Aorta (tissue), 5 donors: ENCODE measurements at places on chromosomes 1 and 21. TPM values are rescaled to one million over a fixed set of nuclear protein-coding genes. Genes with fewer than 3 reads are reported as not detected.

DNA sequence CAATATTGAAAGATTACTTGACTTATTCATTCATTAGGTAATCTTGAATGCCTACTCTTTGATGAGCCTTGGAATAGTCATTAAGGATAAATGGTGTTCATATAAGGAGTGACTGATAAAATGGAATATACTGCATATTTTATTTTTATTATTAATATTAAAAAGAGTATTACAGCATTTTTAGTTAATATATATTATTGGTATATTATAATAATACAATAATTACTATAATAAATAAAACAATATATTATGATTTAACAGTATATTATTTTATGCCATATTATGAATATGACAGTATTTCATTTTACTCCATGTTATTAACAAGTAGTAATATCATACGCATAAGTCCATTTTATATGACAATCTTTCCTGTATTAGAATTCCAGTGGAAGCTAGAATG lies 490.8 kb upstream of the NFIA start:
- no peak overlapping the region for H3K4me3 ChIP-seq
- no peaks in the 10 kb centered on the region for H3K27me3 ChIP-seq
- H3K36me3 ChIP-seq = no peaks in the 10 kb centered on the region
- DNase-seq = no peak
- H3K4me1 ChIP-seq = peaks cover 10% of the 10 kb centered on the region

- no peak for DNase-seq
- no peak overlapping the region for H3K4me3 ChIP-seq
- peaks cover 14% of the 10 kb centered on the region for H3K4me1 ChIP-seq
- no peaks in the 10 kb centered on the region for H3K27me3 ChIP-seq
- H3K36me3 ChIP-seq = no peaks in the 10 kb centered on the region
- peak overlapping the region; percentile 57 for H3K27ac ChIP-seq
Measured at GRCh38 chr1:117231748-117232373, 21.1 kb upstream of the VTCN1 start.

DNA sequence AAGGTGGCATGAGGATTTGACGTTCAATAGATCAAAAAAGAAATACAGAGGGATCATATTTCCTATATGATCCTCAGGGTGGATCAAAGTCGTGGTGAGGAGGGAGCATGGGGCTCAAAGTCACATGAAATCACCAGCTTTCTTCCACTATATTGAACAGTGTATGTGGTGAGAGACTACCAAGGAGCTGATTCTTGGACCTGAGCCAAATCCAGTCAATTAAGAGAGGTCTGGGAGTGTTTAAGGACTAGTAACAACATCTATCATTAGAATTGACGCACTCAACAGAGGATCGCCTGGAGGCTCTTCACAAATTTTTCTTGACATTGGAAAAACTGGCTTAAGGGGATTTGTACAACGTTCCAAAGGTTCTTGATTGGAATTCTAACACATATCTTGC lies 267.7 kb upstream of the PROX1 start:
- H3K27me3 ChIP-seq = no peaks in the 10 kb centered on the region
- no peaks in the 10 kb centered on the region for H3K36me3 ChIP-seq
- no peak overlapping the region for H3K27ac ChIP-seq
- no peak for DNase-seq
- no peak overlapping the region for H3K4me3 ChIP-seq
- no peaks in the 10 kb centered on the region for H3K4me1 ChIP-seq

DNA sequence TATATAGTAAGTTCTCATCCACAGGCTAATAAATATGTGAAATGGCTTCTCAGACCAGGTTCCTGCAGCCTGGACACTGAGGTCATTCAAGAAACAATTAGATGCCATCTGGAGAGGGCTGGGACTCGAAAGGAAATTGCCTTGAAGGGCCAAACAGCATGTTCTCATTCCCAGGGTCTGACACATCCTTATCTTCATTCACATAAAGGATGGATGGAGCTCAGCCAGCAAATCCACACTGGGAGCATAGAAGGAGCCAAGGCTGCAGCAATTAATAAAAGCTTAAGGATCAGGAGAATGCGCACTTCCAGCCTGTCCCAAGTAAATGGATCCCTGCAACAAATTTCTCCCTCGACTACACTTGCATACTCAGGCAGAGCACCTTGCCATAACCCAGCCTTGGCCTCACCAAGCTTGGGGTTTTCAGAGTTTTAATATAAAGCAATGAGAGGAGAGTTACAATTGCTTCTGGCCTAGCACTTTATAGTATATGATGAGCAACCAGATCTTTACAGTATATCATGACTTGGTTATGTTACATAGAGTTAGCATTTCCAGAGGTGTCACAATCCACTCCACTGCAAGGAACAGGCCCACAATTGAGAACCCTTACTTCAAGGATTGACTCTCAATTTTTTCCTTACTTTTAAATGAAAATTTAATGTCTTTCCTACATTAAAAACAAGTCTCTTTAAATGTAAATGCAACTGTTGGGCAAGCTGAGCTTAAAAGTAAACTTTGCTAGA lies 55.9 kb downstream of the BCAR3 start:
- no peak overlapping the region for H3K27ac ChIP-seq
- H3K27me3 ChIP-seq = no peaks in the 10 kb centered on the region
- H3K4me3 ChIP-seq = no peak overlapping the region
- no peak for DNase-seq
- H3K36me3 ChIP-seq = no peaks in the 10 kb centered on the region

DNA sequence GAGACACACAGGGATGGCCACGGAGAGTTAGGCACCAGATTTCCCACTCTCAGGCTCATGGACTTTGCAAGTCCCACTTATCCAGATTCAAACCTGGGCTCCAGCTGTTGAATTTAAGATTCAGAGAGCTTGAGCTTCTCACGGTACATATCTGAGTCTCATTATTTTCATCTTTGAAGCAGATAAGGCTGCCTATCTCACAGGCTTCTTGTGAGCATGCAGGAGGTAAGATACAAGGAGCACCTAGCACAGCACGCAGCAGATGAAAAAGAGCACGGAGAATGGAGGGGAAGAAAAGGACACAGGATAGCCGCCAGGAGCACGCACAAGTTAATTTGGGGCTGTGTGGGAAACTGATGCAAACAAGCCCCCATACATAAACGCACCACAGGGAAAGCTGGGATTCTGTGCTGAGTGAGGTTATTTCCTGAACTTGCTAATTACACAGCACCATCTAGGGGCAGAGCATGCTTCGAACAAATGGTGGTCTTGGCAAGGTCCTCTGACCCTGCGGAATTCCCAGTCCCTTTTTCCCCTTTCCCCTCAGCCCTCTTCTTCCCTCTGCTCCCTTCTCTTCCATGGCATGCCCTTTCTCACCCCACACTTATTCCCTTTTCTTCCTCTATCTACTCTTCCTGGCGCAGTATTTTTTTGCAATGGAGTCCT lies 134.7 kb upstream of the VANGL1 start:
- DNase-seq = no peak
- H3K27ac ChIP-seq = no peak overlapping the region
- no peaks in the 10 kb centered on the region for H3K27me3 ChIP-seq
- no peak overlapping the region for H3K4me3 ChIP-seq
- H3K4me1 ChIP-seq = no peaks in the 10 kb centered on the region

GRCh38 chr1:228944935-228945371 lies 209.7 kb downstream of the RHOU start:
- H3K4me3 ChIP-seq = no peak overlapping the region
- H3K27me3 ChIP-seq = no peaks in the 10 kb centered on the region
- H3K27ac ChIP-seq = peak overlapping the region; percentile 11
- no peaks in the 10 kb centered on the region for H3K36me3 ChIP-seq
- DNase-seq = no peak

DNA sequence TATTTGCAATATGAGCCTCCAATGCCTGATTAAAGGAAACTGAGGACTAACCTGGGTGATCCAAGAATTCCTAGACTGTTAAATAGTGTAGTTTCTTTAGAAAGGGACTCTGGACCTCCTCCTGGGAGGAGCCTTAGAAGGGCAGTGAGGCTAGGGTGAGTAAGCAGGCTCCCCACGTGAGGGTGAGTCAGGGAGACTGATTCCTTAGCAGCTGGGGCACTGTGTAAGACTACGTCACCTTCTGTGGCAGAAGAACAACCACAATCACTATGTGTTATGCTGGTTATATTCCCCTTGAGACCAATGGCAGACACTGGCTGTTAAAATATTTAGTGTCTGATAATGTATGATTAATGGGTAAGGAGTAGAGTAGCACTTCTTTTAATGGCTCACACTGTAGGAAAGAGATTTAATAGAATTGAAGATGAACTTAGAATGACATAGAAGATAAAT lies 53.3 kb upstream of the SYT14 start:
- no peaks in the 10 kb centered on the region for H3K27me3 ChIP-seq
- DNase-seq = peak; percentile 88
- no peaks in the 10 kb centered on the region for H3K36me3 ChIP-seq
- no peak overlapping the region for H3K4me3 ChIP-seq

- no peaks in the 10 kb centered on the region for H3K36me3 ChIP-seq
- H3K4me3 ChIP-seq = no peak overlapping the region
- H3K4me1 ChIP-seq = no peaks in the 10 kb centered on the region
- H3K27ac ChIP-seq = no peak overlapping the region
- no peak for DNase-seq
- H3K27me3 ChIP-seq = no peaks in the 10 kb centered on the region
Measured at GRCh38 chr1:215128504-215128903, 46.0 kb downstream of the KCNK2 start.

DNA sequence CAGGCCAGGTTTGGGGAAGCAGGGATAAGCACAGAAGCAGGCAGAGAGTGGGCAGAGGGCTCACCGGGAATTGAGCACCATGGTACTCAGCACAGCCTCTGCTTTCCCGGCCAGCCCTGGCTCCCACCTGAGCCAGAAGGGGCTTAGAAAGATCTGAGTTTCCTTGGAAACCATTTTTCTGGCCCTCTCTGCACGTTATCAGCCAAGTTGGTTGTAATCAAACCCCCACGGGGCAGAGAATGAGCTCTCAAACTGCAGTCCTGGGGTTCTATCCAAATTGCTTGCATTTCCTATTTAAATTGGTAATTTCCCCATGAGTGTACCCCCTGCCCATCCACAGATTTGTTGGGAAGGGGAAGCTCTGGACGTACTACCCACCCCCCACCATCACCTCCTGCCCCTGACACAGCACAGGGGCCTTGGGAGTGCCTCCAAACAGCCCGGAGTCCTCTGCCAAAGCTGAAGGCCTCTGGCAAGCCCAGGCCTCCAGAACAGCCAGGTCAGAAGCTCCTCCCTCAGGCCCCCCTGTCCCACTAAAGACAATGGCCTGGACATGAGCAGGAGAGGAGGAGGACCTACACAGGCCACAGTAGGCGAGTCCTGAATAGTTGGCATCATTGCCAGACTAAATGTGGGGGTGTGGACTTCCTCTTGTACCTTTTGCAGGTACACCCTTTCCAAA lies 42.7 kb upstream of the GJB5 start:
- no peaks in the 10 kb centered on the region for H3K4me1 ChIP-seq
- no peak for DNase-seq
- H3K4me3 ChIP-seq = no peak overlapping the region
- H3K27me3 ChIP-seq = no peaks in the 10 kb centered on the region

DNA sequence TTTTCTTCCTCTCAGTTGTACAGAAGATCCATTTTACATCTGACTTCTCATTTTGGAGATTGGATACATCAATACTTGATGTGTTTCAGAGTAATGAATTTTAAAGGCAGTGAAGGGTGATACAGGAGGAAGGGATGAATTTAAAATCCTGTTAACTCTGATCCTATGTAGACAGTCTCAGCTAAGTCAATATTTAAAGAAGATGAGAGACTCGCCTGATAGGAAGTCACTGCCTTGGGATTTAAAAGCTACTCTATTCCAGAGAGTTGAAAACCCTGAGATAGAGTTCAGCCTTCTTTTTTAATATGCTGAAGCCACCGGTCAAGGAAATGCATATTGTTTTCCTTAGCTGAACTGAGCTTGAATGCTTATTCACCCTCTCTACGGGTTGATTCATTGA lies 42.7 kb downstream of the HUNK start:
- H3K4me1 ChIP-seq = no peaks in the 10 kb centered on the region
- H3K27ac ChIP-seq = no peak overlapping the region
- H3K36me3 ChIP-seq = no peaks in the 10 kb centered on the region
- no peak overlapping the region for H3K4me3 ChIP-seq

- H3K4me3 ChIP-seq = no peak overlapping the region
- H3K4me1 ChIP-seq = no peaks in the 10 kb centered on the region
- no peaks in the 10 kb centered on the region for H3K27me3 ChIP-seq
- H3K27ac ChIP-seq = no peak overlapping the region
Measured at GRCh38 chr1:23533246-23534023, 2.4 kb upstream of the E2F2 start.

GRCh38 chr1:183061194-183061593 lies 38.0 kb downstream of the LAMC1 start:
- H3K36me3 ChIP-seq = no peaks in the 10 kb centered on the region
- H3K27me3 ChIP-seq = no peaks in the 10 kb centered on the region
- H3K4me1 ChIP-seq = peaks cover 14% of the 10 kb centered on the region
- no peak overlapping the region for H3K4me3 ChIP-seq
- no peak overlapping the region for H3K27ac ChIP-seq

DNA sequence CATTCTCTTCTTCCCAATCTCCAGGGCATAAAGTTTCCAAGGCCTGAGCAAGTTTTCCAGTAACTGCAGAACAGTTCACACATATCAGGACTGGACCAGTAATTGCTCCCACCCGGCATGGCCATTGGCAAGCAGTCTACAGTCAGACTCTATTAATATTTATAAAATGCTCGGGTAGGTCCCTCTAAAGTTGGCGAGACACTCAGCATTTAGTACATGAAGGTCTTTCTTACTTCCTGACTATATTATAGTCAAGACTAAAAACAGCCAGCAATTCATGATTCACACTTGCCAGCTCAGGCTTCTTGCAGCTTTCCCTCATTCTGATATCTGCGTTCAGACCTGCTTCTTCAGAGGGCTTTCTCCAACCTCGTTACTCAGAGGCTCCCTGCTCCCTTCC lies 25.4 kb downstream of the GADD45A start:
- peaks cover 8% of the 10 kb centered on the region for H3K4me1 ChIP-seq
- no peaks in the 10 kb centered on the region for H3K27me3 ChIP-seq
- H3K4me3 ChIP-seq = no peak overlapping the region
- H3K27ac ChIP-seq = peak overlapping the region; percentile 96
- H3K36me3 ChIP-seq = no peaks in the 10 kb centered on the region
- DNase-seq = no peak

DNA sequence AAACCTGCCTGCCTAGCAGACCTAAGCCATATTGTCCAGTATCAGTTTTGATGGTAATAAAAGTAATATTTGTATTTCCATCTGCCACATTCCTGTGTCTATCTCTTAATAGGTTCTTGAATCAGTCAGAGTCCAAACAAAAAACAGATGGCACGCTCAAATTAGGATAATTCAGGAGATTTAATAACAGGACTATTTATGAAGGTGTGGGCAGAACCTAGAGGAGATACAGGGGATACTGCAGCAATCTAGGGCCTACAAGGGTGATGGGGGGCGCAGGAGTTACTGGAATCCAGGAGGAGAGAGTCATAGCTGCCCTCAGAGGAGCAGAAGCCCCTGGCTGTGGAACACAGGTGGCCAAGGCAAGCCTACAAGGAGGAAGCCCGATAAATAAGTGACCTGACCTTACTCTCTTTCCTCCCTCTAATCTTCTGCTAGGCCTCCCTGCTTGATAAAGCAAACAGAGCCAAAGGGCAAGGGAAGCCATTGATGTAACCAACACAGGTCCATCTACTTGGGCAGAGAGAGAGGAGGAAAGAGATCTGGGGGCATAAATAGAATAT lies 11.9 kb upstream of the HYI start:
- no peak overlapping the region for H3K4me3 ChIP-seq
- H3K27me3 ChIP-seq = no peaks in the 10 kb centered on the region
- no peak for DNase-seq
- H3K27ac ChIP-seq = no peak overlapping the region

- no peaks in the 10 kb centered on the region for H3K27me3 ChIP-seq
- H3K36me3 ChIP-seq = no peaks in the 10 kb centered on the region
Measured at GRCh38 chr1:157146244-157146643, 8.0 kb upstream of the ETV3 start.

Gene SPRR1A
- total RNA-seq = not detected

Gene HPCAL4
- total RNA-seq = not detected

Gene NFASC
- total RNA-seq = 92.7 TPM

Gene TMEM50A
- 114 TPM for total RNA-seq

Gene FMO4
- total RNA-seq = 12.3 TPM

Gene PLA2G2A
- total RNA-seq = 901 TPM

Gene TRNAU1AP
- 30.9 TPM for total RNA-seq

Gene OLIG2
- not detected for total RNA-seq

Gene IGSF9
- 0.30 TPM for total RNA-seq
